ENCODE measurements at places on chromosomes 5 and 9.

DNA sequence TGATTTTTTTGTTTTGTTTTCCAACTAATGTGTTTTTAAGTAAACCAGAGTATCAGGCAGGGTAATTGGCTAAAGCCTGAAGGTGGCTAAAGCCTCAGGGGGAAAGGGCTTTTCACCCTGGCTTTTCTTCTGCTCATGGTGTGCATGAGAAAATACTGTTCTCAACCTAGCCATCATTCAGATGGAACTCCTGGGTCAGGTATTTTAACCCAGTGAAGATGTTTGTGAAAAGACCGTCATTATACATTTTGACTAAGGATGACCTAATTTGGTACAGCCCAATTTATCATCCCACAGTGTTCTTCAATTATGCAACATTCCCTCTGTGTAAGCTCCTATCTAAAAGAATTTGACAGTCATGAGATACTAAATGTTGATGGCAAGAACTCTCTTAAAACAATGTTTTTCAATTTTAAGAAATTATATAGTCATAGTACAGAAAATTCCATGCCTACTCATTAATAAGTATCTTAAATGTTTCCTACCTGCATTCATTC is 209.5 kb upstream of the TARS1 start:
- DNase-seq: peak; percentile 27

DNA sequence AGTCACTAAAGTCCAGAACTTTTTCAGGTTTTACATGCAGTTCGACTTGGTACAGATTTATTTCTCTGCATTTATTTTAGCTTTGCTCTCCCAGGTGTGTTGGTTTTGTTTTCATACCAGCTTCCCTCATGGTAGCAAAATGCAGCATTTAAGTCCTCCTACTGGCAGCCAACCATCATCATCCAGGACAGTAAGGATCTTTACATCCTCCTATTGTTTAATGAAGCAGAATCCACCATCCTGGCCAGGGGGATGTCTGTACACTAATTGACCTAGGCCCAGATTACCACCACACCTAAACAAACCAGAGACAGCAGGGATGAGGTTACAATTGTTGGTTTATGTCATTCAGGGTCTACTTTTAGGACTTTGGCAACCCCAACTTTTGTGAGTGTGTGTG is 22.3 kb downstream of the CAMK4 start:
- no peak for DNase-seq

DNA sequence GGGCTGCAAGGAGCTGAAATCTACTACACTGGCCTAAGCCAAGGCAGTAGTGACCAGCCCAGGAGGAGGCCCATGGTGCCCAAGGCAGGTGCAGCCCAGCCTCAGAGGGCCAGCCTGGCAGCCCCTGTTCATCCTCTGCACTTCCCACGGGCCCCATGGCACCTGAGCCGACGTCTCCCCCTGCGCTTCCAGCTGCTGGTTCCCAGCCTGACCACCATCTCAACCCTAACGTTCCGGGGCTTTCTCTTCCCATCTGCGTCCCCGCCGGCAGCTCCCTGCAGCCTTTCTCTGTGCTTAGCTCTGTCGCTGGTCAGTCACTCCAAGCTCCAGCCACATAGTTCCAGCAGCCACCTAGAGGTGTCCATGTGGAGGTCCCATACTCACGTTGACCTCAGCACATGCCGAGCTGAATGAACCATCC is 105.5 kb upstream of the LMX1B start:
- DNase-seq: no peak

DNA sequence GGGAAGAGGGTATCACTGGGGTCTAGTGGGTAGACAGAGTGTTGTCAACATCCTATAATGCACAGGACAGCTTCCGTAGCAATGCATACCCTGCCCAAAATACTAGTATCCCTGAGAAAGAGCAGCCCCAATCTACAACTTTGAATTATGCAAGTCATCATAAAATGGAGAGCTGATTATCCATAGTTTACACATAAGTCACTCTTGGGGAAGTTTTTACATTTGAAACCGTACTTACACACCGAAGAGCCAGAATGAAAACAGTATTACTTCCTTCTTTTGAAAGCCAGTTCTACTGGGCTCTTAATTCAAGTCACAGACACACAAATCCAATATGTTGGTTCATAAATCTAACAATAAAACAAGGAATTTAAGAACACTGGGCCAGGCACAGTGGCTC is 21.6 kb downstream of the RNF145 start:
- no peak for DNase-seq

- peak; percentile 57 for DNase-seq
These were observed 804 bp downstream of the TTC39B start for GRCh38 chr9:15306068-15306756.

DNA sequence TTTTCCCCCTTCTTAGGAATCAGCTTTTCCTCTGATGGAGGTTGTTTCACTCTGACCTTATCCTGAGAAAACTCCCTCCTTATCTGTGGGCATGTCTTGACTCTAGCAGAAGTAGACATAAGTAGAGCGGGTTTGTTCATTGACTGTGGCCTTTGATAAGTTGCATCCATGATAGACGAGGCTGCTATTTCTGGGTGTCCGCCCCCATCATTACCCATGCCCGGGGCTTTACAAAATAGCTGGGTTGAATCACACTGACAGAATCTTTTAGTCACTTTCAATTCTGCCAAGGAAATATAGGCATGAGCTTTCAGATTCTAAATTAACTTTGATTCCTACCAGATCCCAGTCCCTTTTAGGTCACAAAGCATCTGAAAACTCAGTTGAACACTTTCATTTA is 223.8 kb downstream of the SEC61B start:
- peak; percentile 51 for DNase-seq

DNA sequence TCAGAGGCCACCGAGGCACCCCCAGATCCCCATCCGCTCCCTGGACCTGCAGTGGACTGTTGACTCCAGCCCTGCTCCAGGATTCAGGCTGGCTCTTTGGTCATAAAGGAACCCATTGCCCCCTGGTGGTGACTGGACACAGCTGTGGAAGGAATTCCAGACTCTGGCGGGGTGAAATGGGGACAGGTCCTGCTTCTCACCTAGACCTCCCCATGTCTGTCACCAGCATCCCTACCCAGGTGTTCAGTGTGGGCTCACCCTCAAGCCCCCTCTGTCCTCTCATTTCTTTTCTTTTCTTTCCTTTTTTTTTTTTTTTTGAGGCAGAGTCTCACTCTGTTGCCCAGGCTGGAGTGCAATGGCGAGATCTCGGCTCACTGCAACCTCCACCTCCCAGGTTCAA is 25.5 kb upstream of the STXBP1 start:
- peak; percentile 85 for DNase-seq

DNA sequence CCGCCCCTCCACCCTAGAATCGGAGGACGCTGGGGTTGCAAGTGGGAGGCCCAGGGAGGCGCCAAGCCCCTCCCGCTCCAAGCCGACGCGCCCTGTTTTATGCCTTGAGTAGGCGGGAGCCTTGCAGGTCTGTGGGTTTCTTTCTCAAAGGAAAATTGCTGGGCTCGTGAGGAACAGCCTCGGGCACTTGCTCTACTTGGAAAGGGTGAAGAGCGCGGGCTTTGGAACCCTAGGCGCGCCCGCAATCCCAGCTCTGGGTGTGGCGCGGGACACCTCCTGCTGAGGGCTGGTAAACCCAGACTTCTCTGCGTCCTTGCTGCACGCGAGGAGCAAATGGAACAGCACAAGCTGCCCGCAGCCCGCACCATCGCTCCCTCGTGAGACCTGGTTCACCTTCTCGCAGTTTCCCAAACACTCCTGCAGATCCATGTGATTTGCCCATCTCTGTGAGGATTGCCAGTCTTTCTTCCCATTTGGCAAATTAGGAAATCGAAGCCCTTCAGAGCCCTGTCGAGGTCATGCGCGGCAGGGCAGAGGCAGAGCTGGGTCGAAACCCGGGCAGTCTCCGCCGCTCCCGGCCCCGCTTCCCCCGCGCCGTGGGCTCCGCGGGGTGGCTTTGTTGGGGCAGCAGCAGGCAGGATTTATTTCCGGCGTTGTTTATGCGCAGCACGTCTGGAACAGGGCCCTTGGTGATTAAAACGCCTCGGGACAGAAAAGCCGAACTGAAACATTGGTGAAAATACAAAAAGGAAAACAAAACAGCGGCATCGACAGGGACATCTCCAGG is 98.4 kb upstream of the CPLX2 start:
- no peak for DNase-seq

DNA sequence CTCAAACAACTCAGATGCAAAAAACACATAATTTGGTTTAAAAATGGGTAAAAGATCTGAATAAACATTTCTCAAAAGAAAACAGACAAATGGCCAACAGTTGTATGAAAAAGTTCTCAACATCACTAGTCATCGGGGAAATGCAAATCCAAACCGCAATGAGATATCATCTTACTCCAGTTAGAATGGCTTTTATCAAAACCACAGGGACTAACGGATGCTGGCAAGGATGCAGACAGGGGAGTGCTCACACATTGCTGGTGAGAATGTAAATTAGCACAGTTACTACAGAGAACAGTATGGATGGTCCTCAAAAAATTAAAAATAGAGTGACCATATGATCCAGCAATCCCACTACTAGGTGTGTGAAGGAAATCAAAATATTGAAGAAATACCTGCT is 589.1 kb upstream of the ADAMTS16 start:
- DNase-seq: no peak

GRCh38 chr5:8752595-8752994 is 793.3 kb downstream of the SEMA5A start:
- no peak for DNase-seq

- no peak for DNase-seq
These were observed 828.9 kb upstream of the ZNF608 start for GRCh38 chr5:125575171-125575890.

GRCh38 chr9:33236571-33236970 is 3.4 kb upstream of the SPINK4 start:
- DNase-seq: no peak

DNA sequence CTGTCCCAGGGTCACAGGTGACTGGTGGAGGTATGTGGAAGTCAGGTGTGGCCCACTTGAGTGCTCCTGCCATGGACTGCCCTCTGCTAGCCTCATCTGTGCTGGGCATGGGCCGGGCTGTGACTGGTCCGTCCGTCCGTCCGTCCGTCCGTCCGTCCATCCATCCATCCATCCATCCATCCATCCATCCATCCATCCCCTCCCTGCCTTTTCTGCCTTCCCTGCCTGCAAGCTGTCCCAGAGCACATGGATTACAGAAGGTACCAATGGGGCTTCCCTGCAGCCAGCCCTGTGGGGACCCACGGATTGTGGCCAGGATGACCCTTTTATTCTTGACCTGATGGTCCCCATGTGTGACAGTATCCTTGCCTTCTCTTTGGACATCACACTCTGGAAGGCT is 92.5 kb downstream of the MACROH2A1 start:
- no peak for DNase-seq

GRCh38 chr9:126524353-126525077 is 89.2 kb upstream of the LMX1B start:
- no peak for DNase-seq

- no peak for DNase-seq
These were observed 43.8 kb downstream of the NDFIP1 start for GRCh38 chr5:142152384-142152732.

- DNase-seq: peak; percentile 56
These were observed 54.9 kb upstream of the DAB2IP start for GRCh38 chr9:121596515-121596914.

DNA sequence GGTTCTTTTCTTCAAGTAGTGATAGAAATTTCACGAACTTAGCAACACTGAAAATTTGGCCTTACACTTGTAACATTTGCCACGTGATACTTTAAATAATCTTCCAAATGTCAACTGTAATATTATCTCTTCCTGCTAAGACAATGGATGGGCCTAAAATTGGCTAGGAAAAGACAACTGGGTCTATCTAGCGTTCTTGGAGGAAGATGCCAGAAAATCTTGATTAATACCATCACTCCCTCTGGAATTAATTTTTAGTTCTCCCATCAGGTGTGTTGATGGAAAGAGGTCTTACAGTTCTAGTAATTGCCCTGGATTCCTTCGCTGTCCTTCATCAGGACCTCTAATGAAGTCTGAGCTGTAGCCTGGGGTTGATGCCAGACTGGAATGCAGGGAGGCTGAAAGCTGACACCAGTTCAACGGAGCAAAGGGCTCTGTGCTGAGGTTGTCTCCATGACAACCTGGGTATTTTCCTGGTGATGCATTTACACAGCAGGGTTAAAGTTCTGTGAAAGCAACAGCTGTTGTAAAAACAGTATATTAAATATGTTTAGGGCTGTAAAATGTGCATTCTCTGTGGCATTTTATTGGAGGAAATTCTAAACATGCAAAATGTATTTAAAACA is 92.3 kb downstream of the GAS1 start:
- DNase-seq: peak; percentile 74

- DNase-seq: no peak
These were observed 1.2 kb downstream of the FOXB2 start for GRCh38 chr9:77020413-77021290.

DNA sequence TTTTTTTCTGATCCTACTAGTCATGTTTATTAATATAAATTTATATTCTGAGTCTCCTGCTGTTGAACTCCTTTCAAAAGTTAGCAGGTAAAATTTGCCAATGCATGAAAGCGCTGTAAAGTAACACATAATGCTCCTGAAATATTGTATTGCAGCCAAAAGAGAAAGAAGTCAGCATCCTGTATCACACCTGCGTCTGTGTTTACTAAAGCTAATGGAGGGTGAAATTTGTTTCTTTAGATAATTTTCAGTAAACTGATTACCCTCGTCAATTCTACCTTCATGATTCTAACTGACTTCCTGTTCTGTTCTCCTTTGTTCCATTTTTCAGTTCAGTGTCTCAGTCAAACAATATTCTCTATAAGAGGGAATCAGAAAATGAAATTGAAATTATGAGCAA is 415.4 kb downstream of the CDH9 start:
- no peak for DNase-seq

- DNase-seq: no peak
These were observed 17.7 kb upstream of the PHYKPL start for GRCh38 chr5:178250263-178250662.

DNA sequence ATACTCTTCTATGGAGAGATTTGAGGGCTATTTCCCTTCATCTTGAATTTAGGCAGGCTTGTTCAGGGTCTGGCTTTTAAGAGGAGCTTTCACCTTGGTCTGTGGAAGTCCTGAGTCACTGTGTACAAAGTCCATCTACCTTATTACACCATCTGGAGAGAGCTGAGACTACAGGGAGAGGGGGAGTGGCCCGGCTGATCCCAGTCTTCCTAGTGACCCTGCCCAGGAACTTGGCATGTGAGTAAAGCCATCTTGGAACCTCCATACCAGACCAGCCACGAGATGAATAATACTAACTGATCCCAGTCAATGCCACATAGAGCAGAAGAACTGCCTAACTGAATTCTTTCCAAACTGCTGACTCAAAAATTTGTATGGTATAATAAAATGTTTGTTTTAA is 8.4 kb upstream of the IL6ST start:
- peak; percentile 39 for DNase-seq

GRCh38 chr5:78287833-78288232 is 6.7 kb downstream of the AP3B1 start:
- DNase-seq: peak; percentile 66

All from GM03348 (cell line).